ENCODE measurements at places on chromosomes 12 and 14. TPM values are rescaled to one million over a fixed set of nuclear protein-coding genes. Genes with fewer than 3 reads are reported as not detected.

The TUBA1A gene
- 608 TPM for total RNA-seq

The LYSET gene
- 12.2 TPM for total RNA-seq

The CEBPE gene
- not detected for total RNA-seq

The C1QL4 gene
- not detected for total RNA-seq

The GPD1 gene
- not detected for total RNA-seq

The TTC8 gene
- total RNA-seq: 6.8 TPM

The ASIC1 gene
- total RNA-seq: 0.13 TPM

All from bladder microvascular endothelial cell (primary cell).